ENCODE measurements at places on chromosomes 6 and 20. TPM values are rescaled to one million over a fixed set of nuclear protein-coding genes. Genes with fewer than 3 reads are reported as not detected.
A peak's percentile ranks its signal among the peaks of the same experiment; 100 is the strongest.

MCHR2 gene
- total RNA-seq: not detected

KIAA0408 gene
- total RNA-seq: 2.6 TPM

MARCKS gene
- total RNA-seq: 0.27 TPM

DNA sequence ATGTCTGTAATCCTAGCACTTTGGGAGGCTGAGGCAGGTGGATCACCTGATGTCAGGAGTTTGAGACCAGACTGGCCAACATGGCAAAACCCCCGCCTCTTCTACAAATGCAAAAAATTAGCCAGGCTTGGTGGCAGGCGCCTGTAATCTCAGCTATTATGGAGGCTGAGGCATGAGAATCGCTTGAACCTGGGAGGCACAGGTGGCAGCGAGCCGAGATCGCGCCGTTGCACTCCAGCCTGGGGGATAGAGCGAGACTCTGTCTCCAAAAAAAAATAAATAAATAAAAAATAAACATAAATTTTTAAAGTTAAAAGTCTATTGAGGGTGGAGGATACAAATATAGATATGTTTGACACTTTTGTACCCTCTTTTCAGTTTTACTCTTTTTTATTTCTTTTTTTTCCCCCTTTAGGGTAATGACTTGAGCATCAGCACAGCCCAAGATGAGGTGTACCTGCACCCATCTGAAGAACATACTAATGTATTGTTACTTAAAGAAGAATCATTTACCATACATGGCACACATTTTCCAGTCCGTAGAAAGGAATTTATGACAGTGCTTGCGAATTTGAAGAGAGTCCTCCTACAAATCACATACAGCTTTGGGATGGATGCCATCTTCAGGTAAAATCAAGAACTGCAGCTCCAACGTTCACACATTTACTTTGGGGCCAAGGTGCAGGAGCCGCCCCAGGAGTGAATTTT, 368.9 kb downstream of the LAMA2 start:
- peaks cover 17% of the 10 kb centered on the region for H3K4me1 ChIP-seq
- H3K27me3 ChIP-seq: peaks cover 7% of the 10 kb centered on the region
- peak; percentile 71 for DNase-seq
- H3K27ac ChIP-seq: no peak overlapping the region

DNA sequence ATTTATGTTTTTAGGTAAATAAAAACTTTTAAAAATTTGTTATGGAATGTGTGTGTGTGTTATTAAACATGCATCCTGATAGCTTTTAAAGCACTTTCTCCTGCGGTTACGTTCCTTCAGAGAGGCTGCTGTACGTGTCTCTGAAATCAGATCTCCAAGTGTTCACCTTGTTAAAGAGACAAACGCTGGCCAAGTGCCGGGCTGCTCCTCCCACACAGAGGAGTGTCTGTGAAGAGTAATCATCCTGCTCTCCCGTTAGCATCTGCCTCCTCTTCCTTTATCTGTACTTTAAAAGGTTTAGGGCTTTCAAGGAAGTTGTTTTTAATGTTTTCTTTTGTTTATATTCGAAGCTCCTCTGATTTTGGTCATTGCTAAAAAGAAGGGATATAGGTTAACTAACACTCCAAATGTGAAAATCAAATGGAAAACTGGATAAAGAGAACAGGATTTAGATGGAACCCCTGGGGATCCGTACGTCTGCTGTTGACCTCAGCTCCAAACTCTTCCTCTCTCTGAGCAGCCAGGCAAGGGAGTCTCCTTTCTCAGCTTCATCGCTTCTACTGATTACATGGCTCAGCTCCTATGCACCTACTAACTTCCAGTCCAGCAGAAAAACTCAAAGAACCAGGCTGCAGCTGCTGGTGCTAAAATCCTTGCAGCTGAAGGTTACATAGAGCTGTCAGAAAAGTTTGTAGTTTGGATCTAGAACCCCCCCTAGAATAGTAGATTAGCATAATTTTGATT, 20.0 kb downstream of the IRF4 start:
- H3K27ac ChIP-seq: peak overlapping the region; percentile 44
- H3K4me3 ChIP-seq: peak overlapping the region; percentile 11
- no peak for DNase-seq
- peaks cover 79% of the 10 kb centered on the region for H3K36me3 ChIP-seq

DNA sequence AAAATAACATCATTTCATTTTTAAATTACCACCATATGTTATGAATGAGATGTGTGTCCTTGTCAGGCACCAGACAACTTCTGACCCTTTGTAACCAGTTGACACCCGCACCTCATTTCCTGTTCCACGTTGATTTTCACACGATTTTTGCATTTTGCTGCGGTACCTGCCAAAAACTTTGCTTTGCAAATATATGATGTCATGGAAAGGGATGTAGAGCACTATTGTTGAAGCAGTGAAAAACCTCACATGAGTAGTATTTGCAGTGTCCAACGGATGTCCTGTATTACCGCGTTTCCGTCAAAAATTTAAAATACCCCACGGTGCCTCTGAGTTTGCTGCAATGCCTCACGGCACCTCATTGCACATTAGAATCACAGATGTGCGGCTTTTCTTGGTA, 115.6 kb downstream of the MTHFD1L start:
- no peak for DNase-seq
- no peak overlapping the region for H3K4me3 ChIP-seq
- H3K36me3 ChIP-seq: peaks cover 53% of the 10 kb centered on the region
- no peaks in the 10 kb centered on the region for H3K27me3 ChIP-seq
- H3K27ac ChIP-seq: no peak overlapping the region
- H3K4me1 ChIP-seq: no peaks in the 10 kb centered on the region

XKR7 gene
- total RNA-seq: not detected
